Glutamatergic neuron (in vitro differentiated cells): ENCODE measurements at places on chromosomes 12 and 14.

DNA sequence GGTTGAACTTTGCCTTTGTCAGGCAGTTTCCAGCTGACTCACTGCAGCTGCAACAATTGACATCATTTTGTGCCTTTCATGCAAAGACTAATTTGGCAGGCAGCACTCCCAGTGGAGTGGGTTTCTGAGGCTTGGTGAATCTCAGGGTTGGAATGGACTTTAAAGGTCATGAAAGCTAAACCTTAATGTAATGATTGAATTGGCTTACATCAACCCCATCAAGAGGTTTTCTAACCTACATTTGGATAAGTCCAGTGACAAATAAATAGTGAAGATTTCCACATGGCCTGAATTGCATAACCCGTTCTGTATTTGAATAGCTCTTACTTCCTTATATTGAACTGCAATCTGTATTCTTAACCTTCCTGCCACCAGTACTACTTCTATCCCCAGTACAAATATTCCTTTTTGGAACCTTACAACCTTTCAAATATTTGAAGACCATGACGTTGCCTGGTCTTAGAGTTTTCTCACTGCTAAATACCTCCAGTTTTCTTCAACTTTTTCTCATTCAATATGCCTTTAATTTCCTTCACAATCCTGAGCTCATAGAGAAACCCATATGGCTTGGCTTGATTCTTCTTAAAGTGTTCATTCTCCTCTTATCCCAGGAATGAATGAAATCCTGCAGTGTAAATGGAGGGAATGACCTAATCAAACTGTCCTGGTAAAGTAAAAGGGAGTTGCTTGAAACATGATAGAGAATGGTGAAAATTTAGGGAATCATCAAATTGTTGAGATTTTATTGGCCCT lies 168.1 kb upstream of the NOVA1 start:
- no peak overlapping the region for H3K27ac ChIP-seq
- peaks cover 12% of the 10 kb centered on the region for H3K4me1 ChIP-seq
- H3K4me3 ChIP-seq: no peak overlapping the region
- H3K36me3 ChIP-seq: no peaks in the 10 kb centered on the region
- no peak for DNase-seq

GRCh38 chr12:95956557-95957145 lies 13.5 kb downstream of the AMDHD1 start:
- no peak overlapping the region for H3K27ac ChIP-seq

GRCh38 chr12:104232609-104233280 lies 17.2 kb downstream of the TXNRD1 start:
- H3K36me3 ChIP-seq: peaks cover 14% of the 10 kb centered on the region
- no peak overlapping the region for H3K4me3 ChIP-seq
- H3K4me1 ChIP-seq: no peaks in the 10 kb centered on the region
- H3K27ac ChIP-seq: no peak overlapping the region
- DNase-seq: no peak

- H3K4me3 ChIP-seq: no peak overlapping the region
- no peak overlapping the region for H3K27ac ChIP-seq
- peaks cover 9% of the 10 kb centered on the region for H3K4me1 ChIP-seq
- no peak for DNase-seq
- no peaks in the 10 kb centered on the region for H3K27me3 ChIP-seq
- no peaks in the 10 kb centered on the region for H3K36me3 ChIP-seq
These were observed 15.5 kb downstream of the BTBD7 start for GRCh38 chr14:93317210-93317874.

GRCh38 chr12:92597997-92598396 lies 104.8 kb upstream of the PLEKHG7 start:
- DNase-seq: no peak
- H3K36me3 ChIP-seq: peaks cover 15% of the 10 kb centered on the region
- no peak overlapping the region for H3K4me3 ChIP-seq
- H3K27me3 ChIP-seq: no peaks in the 10 kb centered on the region

DNA sequence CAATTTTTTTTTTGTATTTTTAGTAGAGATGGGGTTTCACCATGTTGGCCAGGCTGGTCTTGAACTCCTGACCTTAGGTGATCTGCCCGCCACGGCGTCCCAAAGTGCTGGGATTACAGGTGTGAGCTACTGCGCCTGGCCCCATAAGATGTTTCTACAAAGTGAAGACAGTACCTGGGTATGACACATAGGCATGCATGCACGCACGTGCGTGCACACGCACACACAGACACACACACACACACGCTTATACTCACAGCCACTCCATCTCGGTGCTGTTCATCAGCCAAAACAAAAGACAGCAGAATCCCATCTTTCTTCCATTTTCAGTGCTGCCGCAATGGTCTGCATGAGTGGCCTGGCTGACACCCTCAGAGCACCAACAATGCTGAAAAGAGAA lies 63.9 kb downstream of the VCPKMT start:
- peaks cover 4% of the 10 kb centered on the region for H3K4me1 ChIP-seq
- H3K27ac ChIP-seq: no peak overlapping the region
- H3K27me3 ChIP-seq: peaks cover 1% of the 10 kb centered on the region

GRCh38 chr14:51938137-51938536 lies 51.2 kb upstream of the RTRAF start:
- no peak for DNase-seq
- H3K4me3 ChIP-seq: no peak overlapping the region
- peaks cover 10% of the 10 kb centered on the region for H3K4me1 ChIP-seq
- no peaks in the 10 kb centered on the region for H3K27me3 ChIP-seq
- no peaks in the 10 kb centered on the region for H3K36me3 ChIP-seq
- H3K27ac ChIP-seq: no peak overlapping the region

DNA sequence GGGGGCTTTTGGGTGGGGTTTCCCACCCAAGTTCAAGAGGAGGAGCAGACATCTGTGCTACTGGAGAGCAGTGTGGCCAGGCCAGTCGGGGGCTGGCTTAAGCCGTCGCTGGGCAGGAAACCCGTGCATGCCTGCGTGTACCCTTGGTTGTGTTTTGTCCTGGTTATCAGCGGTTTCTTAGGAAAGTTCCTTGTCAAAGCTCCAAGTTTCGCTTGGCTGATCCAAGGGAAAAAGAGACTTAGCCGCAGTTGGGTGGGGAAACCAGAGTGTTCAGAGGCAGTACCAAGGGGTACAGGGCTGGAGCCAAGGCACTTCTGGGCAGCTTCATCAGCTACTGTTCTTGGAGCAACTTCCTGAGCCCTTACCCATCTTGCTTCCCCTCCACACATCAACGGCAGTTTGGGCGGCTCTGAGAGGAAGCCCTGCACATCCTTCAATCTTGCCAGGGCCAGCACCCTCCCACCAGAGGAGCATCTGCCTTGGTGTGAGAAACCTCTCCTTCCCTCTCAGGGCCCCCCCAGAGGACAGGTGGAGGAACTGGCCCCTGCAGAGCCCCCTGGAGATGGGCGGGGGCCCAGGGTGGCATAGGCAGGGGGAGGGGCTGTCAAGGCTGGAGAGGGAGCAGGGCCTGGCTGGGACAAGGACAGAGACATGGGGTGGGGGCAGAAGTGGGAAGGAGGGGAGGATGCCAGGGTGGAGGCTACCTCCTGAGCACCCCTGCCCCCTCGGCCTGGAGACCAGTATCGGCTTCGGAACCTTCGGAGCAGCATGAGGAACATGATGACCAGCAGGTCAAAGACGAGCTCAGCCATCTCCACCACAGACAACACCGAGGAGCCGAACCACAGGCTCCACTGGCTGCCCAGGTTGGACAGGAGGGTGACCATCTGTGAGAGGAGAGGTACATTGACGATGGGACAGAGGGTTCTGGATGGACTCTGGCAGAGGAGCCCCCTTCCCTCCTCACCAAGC lies 5.8 kb upstream of the TNFRSF1A start:
- no peak overlapping the region for H3K27ac ChIP-seq
- H3K4me1 ChIP-seq: peaks cover 9% of the 10 kb centered on the region
- DNase-seq: no peak

GRCh38 chr12:115866909-115867525 lies 410.5 kb downstream of the MED13L start:
- no peak for DNase-seq
- H3K4me3 ChIP-seq: no peak overlapping the region
- peaks cover 8% of the 10 kb centered on the region for H3K4me1 ChIP-seq
- no peaks in the 10 kb centered on the region for H3K36me3 ChIP-seq
- H3K27ac ChIP-seq: no peak overlapping the region
